Nephron progenitor cell (in vitro differentiated cells): ENCODE measurements at places on chromosomes 12 and 14.

DNA sequence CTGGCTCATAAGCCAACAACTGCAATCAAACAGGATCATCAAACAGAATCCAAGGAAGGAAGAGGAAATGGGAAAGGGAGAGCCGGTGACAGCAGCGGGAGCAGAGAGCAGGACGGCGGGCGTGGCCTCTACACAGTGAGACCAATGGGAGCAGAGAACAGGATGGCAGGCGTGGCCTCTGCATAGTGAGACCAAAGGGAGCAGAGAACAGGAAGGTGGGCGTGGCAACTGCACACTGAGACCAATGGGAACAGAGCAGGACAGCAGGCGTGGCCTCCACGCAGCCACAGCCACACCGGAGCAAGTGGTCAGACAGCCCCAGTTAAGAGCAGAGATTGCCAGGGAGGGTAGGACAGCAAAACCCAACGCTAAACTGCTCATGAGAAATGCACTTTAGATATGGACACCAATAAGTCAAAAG lies 16.4 kb downstream of the LRCOL1 start:
- DNase-seq: peak; percentile 92

- DNase-seq: peak; percentile 88
These were observed 6.0 kb upstream of the GPR84 start for GRCh38 chr12:54370171-54370730.

DNA sequence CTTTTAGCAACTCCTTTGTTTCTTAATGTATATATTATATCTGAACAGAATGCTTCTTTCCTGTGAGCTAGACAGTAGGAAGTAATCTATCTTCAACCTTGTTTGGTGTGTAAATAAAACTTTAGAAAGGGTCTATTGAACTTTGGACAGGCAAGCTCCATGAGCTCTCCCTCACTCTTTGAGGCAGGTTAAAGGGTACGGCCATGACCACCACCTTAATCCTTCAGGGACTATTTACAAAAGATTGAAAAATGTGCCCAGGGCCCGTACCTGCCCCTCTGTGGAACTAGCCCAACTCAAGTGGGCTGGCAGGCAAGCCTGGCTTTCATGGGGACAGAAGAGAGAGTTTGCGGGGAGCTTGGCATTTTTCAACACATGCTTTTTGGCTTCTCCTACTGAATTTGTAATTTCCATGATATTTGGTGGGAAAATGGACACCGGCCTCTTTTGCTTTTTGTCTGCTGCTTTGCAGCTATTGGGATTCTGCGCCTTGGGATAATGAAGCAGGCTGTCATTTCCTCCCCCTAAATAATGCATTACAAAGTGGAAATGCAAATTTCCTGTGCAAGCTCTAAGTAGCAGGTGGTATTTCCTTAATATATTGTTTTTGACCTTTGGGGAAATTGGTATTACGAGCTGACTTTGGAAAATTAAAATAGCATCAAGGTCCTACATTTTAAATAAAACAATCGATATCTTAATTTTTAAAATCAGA lies 106.0 kb downstream of the HMGA2 start:
- no peak for DNase-seq

DNA sequence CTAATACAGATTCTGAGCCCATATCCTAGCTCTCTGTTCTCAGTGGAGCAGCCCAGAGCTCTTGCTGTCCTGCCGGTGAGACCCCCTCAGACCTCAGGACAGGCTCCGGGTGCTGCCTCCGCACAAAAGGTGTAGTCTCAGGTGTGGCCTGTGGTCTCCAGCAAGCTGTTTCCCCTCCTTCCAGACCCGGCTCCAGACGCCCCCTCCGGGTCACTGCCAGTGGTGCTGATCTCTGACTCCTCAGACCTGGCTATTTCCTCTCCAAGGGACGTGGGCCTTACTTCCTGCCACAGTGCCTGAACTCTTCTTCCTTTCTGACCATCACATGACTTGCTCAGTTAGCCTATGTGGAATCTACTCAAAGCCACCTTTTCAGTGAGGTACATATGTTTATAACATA lies 337.5 kb downstream of the GLT1D1 start:
- DNase-seq: peak; percentile 34

GRCh38 chr12:130765186-130765659 lies 49.1 kb upstream of the RIMBP2 start:
- no peak for DNase-seq

DNA sequence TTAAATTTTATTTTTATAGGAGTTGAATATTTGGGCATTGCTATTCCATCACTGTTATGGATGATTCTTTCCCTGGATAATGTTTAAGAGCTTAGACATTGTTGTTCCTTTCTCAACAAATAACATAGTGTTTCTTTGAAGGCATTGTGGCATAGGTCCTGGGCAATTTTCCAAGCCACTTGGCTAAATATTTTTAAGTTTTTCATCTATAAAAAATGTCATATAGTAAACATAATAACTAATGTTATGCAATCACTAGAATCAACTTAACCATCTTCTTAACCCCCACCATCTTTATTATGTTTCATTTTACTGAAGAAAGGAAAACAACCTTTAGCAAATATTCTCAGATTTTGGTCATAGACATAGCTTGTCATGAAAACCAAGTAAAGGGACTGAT lies 600.6 kb upstream of the LMO3 start:
- no peak for DNase-seq

- no peak for DNase-seq
These were observed 123.3 kb downstream of the SLC38A6 start for GRCh38 chr14:61104358-61104757.

DNA sequence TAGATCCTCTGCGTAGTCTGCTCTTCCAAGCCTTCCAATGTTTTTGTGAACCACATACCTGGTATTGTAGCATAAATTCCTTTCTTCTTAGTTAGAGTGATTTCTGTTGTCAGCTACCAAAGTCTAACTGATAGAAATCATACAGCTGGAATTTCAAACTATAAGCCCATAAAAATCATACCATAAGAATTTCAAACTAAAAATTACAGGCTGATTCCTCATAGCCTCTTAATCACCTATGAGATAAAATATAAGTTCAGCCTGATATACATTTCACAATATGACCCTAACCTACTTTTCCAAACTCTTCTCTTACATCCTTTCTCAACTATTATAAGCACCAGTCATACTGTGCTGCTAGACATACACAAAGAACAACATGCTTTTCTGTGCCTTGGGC lies 64.8 kb downstream of the PTHLH start:
- no peak for DNase-seq

DNA sequence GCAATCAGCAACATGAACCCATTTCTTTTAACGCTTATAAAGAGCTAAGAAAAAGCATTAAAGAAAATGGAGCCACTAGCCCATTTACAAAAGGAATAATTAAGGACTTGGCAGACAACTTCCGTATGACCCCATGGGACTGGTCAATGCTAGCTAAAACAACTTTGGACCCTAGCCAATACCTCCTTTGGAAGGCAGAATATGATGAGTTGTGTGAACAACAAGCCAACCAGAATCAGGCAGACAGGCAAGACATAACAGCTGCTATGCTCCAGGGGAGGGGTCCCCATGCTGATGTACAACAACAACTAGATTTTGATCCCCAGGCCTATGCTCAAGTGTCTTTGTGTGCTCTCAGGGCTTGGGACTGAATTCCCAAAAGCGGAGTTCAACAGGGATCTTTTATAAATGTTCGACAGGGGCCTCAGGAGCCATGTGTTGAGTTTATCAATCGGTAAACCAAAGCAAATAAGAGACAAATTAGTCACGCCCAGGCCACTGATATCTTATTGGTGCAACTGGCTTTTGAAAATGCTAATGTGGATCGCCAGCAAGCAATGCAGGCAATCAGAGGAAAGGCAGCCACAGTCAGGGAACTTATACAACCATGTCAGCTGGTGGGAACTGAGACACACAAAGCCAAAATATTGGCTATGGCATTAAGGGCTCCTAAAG lies 254.4 kb upstream of the DIO2 start:
- no peak for DNase-seq

GRCh38 chr14:106500571-106500970 lies 974.2 kb downstream of the TMEM121 start:
- no peak for DNase-seq

DNA sequence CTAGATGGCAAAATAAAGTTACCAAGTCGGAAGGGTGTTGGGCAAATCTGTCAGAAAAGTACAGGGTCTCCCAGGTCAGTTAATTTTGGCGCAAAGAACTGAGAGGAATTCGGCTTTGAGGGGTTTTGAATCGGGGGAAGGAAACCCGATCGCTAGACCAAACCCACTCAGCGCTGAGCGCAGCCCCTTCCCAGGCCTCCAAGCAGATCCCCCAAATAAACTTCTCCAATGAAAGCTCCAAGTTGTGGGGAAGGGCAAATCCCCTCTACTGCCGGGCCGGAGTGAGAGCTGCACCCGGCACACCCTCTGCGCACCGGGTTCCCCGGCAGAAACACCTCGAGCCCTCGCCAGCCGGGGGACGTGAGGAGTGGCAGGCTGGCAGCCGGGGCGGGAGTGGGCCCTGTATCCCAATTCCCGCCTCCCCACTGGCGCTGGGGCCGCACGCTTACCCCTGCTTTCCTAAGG lies 441 bp downstream of the E2F7 start:
- no peak for DNase-seq

DNA sequence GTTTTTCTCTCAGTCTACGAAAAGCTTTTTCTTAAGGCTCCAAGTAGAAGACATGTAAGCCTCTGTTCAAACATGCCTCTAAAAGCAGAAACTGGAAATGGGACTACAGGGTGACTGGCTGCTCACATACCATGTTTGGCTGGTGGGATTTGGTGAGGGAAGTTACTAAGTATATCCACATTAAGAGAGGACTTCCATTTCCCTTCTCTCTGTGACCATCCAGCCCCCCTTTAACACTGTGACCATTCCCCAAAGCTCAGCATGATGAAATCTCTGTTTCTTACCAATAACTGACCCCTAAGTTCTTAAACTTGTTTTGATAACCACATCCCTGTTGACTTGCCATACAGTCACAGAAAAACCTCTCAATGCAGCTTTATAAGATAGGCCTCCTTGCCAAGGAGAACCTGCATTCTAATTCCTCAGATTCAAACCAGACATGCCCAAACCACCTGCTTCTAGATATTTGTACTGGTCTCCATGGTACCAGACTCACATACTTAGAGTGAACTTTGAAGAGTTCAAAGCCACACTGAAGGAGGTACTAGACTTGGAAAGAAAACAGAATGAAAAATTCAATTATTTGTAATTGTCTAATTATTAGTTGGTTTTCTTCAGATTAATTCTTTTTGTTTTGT lies 102.2 kb downstream of the VEZT start:
- DNase-seq: no peak

- no peak for DNase-seq
These were observed 332.9 kb downstream of the NUAK1 start for GRCh38 chr12:105805730-105806399.

GRCh38 chr12:2395354-2395977 lies 342.7 kb downstream of the CACNA1C start:
- peak; percentile 79 for DNase-seq

DNA sequence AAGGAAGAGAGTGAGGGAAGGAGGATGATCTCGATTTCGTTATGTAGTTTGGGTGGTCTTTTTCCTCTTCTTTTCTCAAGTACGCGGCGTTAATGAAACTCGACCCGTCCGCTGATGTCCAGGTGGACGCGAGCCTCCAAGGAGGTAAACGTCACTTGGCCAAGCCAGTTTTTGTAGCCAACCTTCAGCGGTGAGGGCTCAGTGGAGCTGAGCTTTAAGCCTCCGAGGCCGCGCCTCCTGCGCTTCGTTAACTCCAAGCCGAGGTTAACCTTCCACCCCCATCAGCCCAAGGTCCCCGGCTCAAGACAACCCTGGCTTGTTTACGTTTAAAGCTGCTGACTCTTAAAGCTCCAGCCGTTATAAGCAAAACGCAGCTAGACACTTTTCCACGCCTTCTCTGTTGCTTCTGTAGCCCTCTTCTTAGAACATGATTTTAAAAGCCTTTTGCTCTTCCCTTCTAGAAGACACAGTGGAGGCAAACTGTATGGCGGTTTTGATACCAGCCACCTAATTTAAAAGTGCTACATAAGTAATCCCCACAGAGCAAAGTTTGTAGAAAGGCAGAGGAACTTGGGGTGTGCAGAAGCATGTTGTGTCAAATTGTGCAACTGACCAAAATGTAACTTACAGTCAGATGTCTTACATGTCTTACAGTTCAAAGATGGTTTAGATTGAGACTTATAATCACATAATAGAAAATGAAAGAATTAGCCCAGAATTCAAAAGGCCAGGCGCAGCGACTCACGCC lies 923 bp upstream of the ITPR2 start:
- DNase-seq: peak; percentile 57

- DNase-seq: no peak
These were observed 185.5 kb downstream of the PIWIL1 start for GRCh38 chr12:130523208-130523607.

DNA sequence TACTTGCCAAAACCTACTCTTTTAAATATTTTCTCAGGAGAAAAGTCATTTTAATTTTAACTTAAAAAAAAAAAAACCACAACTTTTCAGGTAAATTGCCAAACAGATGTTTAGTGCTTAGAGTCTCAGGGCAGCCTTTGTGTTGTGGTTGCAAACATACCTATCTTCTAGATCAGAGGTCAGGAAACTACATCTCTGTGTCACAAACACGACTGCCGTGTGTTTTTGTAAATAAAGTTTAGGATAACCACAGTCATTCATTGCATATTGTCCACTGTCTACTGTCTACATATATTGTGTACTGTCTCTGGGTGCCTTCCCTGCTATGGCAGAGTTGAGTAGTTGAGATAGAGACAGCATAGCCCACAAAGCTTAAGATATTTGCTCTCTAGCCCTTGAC lies 48.9 kb downstream of the DYRK2 start:
- no peak for DNase-seq

- DNase-seq: no peak
These were observed 6.0 kb upstream of the GTSF1 start for GRCh38 chr12:54479421-54479820.

DNA sequence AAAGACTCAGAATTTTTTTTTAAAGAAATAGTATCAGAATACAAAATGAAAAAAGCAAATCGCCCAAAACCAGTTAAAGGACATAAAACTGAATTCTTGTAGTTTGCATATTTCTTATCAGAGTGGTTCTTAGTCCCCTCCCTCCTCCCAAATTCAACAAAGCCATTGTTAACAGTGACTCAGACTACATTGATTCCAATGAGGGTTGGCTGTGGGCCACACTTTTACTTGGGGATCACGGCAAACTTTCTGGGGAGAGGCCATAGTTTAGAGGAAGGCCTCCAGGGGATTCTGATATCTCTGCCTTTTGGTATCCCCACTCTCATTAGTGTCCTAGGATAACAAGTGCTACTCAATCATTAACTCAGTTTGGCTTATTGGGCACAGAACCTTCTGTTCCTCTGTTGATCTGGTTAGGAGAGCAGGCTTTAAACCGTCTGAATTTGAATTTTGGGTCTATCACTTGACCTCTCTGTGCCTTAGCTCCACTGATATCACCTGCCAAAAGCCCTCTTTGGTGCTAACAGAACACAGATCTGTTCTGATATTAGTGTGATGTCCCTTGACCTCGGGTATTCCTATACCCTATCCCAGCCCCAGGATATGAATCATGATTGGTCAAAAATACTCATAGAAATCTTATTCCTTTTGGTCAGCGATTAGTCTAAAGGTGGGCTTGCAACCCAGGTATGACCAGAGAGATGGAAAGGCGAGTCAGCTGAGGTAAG lies 45.2 kb upstream of the APPL2 start:
- no peak for DNase-seq
